B cell (primary cell): ENCODE measurements at places on chromosomes 4 and X. TPM values are rescaled to one million over a fixed set of nuclear protein-coding genes. Genes with fewer than 3 reads are reported as not detected.

- no peak for DNase-seq
Measured at GRCh38 chr4:113657586-113658233, 103.8 kb downstream of the CAMK2D start.

- DNase-seq, result no peak
Measured at GRCh38 chr4:172721659-172722058, 447.0 kb upstream of the GALNT7 start.

- no peak for DNase-seq
Measured at GRCh38 chrX:151505796-151506195, 57.7 kb upstream of the PASD1 start.

DNA sequence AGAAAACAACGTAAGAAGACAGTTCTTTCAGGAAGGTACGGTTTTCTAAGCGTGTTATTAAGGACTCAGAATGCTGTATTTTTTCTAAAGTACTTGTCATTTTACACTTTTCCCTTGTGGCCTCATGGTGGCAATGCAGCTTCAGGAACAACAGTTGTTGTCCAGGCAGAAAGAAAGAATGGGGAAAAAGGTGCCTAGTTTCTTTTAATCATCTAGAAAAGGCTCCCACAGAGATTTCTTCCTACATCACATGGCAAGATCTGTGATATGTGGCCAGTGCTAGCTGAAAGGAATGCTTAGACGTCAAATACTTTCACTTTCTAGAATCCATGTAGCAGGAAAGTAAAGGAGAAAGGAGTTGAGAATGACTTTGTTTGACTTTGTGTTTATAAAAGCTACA, 49.0 kb upstream of the TRAM1L1 start:
- no peak for DNase-seq

DNA sequence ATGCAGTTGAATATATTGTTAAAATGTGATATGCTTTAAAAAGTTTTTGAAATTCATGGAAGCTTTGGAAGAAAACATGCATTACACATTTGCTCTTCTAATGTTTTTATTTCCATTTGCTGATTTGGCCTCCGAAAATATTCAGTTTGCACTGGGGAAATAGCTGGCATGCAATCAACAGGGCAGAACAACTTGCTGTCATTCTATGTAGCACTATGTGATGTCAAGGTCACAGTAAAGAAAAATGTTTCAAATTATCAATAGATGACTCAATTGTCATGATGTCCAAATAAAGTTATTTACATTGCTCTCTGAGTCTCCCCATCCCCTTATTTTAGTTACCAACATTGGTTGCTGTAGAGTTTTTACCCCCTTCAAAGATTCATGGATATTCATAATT, 119.2 kb downstream of the TLL1 start:
- no peak for DNase-seq

DNA sequence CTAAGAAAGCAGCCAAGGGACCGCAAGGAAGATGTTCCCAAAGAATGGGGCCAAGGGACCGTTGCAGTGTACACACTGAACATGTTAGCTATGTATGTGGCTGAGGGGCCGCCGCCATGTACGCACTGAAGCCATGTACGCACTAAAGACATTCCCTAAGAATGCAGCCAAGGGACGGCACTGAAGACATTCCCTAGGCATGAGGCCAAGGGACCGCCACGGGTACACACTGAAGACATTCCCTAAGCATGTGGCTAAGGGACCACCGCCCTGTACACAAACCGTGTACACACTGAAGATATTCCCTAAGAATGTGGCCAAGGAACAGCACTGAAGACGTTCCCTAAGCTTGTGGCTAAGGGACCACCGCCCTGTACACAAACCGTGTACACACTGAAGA, 54.0 kb downstream of the DHRSX start:
- no peak for DNase-seq

DNA sequence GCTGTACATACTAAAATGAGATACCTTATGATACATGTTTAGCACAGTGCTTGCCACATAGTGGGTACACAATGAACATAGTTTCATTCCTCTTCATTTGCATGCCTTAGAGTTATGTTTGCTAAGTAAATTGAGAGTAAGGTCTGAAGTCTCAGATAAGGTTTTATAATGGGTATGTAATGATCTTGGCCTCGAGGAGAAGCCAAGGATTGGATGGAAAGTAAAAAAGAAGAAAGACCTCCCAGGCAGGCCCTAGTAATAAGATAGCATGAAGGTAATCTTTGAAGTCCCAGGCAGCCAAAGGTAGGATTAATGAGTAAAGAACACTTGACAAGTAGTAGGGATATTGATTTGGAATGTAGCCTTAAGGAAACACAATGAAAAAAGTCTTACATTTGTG, 55.8 kb upstream of the TSPAN7 start:
- DNase-seq, result no peak

DNA sequence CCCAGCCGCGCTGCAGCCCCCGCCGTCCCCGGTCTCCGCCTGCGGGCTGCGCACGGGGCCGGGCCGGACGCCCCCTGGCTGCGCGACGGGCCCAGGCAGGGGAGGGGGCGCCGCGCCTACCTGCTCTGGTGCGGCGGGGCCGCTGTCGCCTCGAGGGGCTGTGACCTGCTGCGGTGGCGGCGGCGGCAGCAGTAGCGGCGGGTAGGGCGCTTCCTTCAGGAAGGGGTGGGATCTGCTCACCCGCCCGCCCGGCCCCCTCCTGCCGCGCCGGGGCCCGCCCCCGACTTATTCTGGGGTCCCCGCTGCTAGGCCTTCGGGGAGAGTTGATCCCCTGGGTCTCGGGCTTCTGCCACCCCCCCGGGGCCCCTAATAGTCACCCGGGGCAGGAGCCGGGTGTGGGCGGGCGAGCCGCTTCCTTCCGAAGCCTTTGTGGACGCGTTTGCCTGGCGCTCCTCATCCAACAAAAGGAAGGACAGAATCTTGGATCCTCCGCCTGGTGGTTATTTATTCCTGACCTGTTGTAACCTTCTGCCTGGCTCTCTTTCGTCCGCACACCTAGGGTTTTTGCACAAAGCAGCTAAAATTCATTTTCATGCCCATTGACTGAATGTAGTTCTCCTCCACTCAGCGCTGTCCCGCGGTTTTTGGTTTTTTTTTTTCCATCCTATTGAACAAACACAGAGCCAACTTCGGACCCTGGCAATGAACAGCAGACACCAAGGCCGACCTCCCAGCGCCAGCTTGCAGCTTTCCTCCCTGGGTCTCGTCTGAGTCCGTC, at the start of gene TMEM150C:
TMEM150C (minus strand) TSS at position 203 of the 778 bp plus-strand sequence. CDS start 57,331 bp downstream, outside the sequence.
- no peak for DNase-seq

- DNase-seq, result peak; percentile 14
Measured at GRCh38 chr4:168076989-168077725, 15.2 kb upstream of the ANXA10 start.

DNA sequence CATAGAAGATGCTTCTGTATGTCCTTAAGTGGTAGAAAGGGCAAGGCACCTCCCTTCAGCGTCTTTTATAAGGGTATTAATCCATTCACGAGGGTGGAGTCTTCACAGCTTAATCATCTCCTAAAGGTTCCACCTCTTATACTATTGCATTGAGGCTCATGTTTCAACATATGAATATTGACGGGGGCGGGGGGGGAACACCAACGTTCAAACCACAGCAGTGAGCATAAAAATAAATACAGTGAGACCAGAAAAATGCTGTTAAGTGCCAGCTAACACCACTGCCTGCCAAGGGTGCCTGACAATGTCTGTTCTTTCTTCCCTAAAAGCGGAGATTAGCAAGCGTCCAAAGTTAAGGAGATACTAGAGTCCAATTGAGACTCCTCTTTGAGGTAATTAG, 323.3 kb downstream of the STK32B start:
- no peak for DNase-seq

DNA sequence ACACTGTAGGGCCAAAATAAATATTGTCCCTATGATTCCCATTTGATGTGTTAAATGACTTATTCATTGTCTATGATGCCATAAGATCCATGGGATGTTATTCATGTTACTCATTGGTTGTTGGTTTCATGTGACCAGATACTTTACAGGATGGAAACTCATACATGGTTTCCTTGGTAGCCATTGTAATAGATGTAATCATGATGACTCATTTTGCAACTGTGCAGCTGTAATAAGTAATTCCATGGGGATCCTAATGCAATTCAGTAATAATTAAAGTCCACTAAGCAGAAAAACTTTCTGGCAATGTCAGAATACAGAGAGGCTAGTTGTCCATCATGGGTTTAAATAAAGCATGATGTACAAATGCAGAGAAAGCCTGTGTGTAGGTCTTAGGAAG, 389.7 kb upstream of the NR3C2 start:
- DNase-seq, result no peak

DNA sequence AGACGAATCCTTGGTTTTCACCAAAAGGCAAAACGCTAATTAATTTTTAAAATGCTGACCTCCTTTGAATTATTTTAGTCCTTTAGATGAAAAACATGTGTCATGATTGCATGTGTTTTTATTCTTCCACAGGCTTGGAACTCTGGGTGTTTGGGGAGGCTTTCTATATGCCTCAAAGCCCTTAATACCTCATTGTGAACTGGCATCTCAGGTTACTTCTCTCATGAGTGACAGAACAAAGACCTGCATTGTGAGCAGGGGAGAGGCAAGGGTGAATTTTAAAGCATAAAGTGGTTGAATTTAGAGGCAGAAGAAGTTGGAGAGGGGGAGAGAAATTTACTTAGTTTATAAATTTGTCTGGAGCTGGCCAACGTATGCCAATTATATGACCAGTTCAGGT, 119.5 kb downstream of the ARSF start:
- no peak for DNase-seq

DNA sequence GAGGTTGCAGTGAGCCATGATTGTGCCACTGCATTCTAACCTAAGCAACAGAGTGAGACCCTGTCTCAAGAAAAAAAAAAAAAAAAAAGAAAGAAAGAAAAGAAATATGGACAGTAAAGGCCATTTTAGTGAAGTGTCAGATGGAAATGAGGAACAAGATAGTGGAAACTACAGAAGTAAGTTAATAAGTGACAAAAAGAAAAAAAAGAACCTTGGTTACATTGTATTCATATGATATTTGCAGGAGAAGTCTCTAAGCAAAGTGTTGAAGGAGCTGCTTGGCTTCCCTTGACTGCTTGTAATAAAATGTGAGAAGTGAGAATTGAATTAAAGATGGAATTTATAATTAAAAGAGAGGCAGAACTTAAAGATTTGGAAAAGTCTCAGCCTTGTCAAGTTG, 73.2 kb downstream of the HOPX start:
- DNase-seq, result no peak

DNA sequence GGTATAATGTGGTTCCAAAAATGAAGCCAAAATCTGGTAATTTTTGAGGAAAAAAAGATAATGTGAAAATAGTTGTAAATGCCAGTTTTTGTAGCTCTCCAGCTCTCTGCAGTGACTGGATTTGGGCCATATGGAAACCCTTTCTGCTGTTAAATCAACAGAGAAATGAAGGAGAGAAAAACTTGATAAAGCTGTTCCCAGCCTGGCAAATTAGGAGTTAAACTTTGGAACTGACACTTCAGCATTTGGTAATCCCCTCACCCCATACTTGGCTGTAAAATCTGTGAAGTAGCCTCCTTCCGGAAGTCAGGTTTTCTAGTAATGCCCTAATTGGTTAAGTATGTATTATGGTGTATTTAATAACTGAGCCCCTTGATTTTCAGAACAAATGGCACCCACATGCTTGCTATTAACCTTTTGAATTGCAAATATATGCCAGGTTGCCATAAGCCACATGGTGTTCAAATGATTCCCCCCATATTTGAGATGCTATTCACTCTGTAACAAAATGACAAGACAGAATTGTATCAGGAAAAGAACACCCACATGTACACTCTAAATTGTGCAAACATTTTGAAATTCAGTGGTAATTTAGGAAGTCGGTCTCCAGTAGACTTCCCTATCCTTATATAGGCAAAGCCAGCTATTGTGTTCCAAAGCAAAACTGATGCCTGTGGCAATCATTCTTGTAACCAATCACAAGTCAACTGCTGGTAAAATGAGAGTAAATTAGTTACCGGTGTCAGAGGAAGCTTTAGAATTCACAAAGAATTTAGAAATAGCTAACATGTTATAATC, 96.3 kb upstream of the ADAMTS3 start:
- no peak for DNase-seq

GRCh38 chr4:155179216-155179615, 29.2 kb upstream of the NPY2R start:
- DNase-seq, result no peak

- peak; percentile 3 for DNase-seq
Measured at GRCh38 chrX:106613277-106613676, 1.5 kb downstream of the RADX start.

DNA sequence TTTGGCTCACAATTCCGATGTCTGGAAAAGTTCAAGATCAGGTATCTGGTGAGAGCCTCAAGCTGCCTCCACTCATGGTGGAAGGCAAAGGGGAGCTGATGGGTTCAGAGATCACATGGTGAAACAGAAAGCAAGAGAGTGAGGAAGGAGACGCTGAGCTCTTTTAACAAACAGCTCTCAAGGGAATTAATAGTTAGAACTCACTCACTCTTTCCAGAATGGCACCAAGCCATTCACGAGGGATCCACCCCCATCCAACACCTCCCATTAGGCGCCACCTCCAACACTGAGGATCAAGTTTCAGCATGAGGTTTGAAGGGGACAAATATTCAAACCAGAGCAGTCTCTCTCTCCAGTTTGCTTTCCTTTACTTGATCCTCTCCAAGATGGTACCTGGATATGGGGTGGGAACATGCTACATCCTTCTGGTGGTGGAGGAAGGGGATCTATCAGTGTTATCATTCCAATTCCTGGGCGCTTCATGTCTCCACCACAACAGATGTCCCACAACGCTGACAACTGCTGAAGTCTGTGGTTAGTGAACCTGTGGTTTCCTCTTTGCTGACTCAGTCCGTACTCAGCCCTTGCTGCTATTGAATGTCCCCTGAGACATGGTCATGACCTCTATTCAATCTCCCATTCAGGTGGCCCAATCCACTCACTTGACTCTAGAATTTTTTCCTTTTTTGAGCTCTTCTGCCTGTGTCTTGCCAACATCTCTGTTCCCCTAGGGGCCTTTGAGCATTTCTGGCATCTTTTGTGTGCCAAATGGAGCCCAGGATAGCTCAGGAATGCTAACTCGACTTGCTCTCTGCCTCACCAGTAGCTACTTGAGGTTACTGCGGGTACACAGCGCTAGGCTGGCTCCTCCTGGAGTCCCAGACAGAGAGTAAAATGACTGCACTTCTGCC, 395.2 kb downstream of the MID1IP1 start:
- peak; percentile 66 for DNase-seq

- peak; percentile 37 for DNase-seq
Measured at GRCh38 chr4:102620697-102621497, 119.7 kb downstream of the NFKB1 start.

GRCh38 chr4:141871086-141871770, 234.8 kb downstream of the IL15 start:
- no peak for DNase-seq

GRCh38 chr4:38049545-38050170, 89.5 kb downstream of the PTTG2 start:
- DNase-seq, result no peak

The XK gene
- total RNA-seq, result 0.30 and 0.34 TPM in 2 replicates

The ARHGEF38 gene
- total RNA-seq, result not detected in 2 replicates

The GLRA2 gene
- not detected in 2 replicates for total RNA-seq

The IQSEC2 gene
- total RNA-seq, result 0.94 and 1.1 TPM in 2 replicates

The PGAM4 gene
- total RNA-seq, result not detected in 2 replicates

The GAGE1 gene
- total RNA-seq, result not detected in 2 replicates

The SSX1 gene
- total RNA-seq, result not detected in 2 replicates
